ENCODE measurements at places on chromosomes 7 and 10.

DNA sequence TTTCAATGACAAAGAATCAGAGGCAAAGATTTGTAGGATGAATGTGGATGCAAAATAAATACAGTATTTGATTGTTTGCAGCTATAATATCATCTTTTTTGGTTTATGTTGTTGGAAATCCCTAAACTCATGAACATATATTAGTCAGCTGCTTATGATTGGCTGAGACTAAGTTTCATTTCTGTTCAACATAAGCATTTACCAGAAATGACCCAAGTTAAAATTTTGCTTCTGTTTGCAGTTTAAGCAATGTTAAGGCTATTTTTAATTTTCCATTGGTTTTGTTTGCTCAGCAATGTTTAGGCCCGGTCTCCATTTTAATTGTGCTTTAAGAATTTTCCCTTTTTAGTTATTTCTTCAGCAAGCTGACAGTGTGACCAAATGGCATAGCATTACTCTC, 22.0 kb downstream of the GIMAP6 start:
- no peak for DNase-seq

- DNase-seq, result no peak
Measured at GRCh38 chr7:29860186-29860585, 53.9 kb downstream of the WIPF3 start.

GRCh38 chr7:14069961-14070360, 80.5 kb upstream of the ETV1 start:
- no peak for DNase-seq

GRCh38 chr7:36190447-36191291, 37.6 kb downstream of the EEPD1 start:
- DNase-seq, result no peak

DNA sequence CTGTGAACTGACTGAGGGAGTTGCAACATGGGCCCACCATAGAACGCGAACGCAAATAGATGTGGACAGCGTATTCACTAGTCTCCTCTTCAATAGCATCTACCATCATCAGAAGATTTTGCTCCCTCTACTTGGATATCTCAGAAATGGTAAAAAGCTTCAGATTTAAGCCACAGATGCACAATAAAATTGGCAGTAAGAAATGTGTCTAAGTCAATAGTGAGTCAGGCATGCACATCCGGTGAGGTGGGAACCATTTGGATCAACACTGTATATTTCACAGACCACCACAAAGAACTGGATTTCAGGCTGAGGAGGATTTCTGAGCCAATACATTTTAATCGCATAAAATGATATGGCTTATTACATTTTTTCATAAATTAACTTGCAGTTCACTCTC, 111.5 kb upstream of the ADAM12 start:
- no peak for DNase-seq

DNA sequence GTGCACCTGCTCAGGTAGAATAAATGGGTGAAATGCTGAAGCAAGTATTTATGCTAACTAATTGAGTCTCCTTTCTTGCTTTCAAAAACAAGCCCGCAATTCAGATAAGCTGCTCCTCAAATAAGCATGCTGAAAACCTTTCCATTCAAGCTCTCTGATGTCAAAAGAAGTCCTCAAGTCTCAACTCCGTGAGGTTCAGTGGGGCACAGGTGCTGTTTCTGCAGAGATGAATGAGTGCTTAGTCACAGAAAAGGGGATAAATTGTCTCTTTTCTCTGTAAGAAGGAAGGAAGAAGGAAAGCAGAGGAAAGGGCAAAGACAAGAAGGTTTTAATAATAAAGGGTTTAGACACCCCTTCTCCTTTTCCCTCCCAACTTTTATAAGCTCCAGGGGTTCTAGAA, 229.8 kb upstream of the NPY start:
- DNase-seq, result no peak

- DNase-seq, result no peak
Measured at GRCh38 chr7:100892364-100893317, 3.0 kb downstream of the ACHE start.
